HFF-Myc (cell line): ENCODE measurements at places on chromosomes 1 and 21.

GRCh38 chr21:36792505-36792967 lies 93.6 kb downstream of the SIM2 start:
- no peak for DNase-seq

GRCh38 chr1:89171067-89171438 lies 4.8 kb downstream of the GBP7 start:
- DNase-seq: no peak

- DNase-seq: no peak
Observed at GRCh38 chr21:42426876-42427480, 23.3 kb downstream of the UBASH3A start.

- no peak for DNase-seq
Observed at GRCh38 chr1:84721152-84721551, 30.9 kb upstream of the SSX2IP start.

DNA sequence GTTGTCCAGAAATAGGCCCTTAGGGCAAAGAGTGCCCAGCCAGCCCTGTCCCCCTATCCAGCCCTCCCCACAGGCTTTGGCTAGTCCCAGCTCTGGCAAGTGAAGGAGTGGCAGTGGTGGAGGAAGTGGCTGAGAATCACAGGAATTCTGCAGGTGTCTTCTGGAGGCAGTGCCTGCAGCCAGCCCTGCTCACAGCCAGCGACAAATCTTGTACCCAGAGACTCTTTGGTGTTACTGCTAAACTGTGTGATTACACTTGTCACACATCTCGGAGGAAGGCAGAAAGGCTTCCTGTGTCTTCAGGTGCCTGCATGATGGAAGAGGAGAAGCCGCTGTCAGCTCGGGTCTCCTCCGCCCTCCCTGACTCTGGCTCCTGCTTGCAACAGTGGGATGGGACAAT lies 71.6 kb upstream of the GRIK3 start:
- no peak for DNase-seq

DNA sequence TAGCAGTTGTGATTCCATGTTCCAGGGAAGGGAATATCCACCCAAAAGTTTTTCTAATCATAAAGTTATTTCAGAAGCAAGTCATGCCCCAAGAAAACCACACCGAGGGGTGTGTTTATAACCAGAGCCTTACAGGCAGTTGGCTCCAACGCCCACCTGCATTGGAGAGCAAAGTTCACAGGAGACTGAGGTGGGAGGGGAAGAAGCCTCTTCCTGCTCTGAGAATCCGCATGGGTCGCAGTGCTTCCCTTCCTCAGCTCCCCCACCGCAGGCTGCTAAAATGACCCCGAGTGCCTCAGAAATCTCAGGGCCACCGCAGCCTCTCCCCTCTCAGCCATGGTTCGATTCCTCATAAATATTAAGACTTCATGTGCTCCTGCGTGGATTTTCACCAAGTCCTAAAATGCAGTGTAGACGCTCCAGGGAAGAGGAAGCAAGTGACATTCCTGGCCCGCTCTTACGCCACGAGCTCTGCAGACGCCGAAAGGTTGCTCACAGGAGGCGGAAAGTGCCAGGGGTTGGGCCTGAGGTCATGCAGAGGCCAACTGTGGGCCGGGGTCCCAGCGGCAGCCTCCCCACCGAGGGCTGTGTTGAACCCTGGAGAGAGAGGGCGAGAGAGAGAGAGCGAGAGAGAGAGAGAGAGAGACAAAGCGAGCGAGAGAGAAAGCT lies 13.4 kb upstream of the SPSB1 start:
- no peak for DNase-seq

- DNase-seq: no peak
Observed at GRCh38 chr1:25795946-25796810, 3.8 kb upstream of the SELENON start.

DNA sequence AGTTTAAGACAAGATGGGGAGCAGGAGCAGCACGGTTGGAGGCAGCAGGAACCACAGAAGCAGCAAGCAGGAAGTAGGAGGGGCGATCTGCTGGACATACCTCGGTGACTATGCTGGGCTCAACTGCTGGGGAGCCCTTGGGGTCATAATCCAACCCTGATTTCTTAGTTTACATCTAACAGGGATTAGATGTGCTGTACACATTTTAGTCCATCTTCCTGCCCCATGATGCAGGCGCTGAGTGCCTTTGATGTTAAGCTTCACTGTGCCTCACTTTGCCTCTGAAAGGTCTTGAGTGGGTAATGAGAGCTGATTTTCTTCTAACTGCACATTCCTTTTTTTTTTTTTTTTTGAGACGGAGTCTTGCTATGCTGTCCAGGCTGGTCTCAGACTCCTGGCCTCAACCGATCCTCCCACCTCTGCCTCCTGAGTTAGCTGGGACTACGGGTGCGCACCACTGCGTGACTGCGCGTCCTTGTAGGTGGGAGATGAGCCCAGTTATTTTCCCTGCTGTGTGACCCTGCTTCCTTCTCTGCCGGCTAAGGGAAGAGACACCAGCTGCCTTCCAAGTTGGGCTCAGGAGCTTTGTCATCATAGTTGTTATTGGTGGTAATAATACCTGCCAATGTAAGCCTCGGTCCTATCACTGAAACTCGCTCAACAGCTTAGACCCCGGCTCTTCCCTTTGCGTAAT lies 1.1 kb upstream of the RCAN3 start:
- DNase-seq: no peak

- DNase-seq: no peak
Observed at GRCh38 chr1:20587661-20588053, 1.2 kb upstream of the CDA start.

GRCh38 chr1:231611111-231611510 lies 15.5 kb upstream of the DISC1 start:
- no peak for DNase-seq

DNA sequence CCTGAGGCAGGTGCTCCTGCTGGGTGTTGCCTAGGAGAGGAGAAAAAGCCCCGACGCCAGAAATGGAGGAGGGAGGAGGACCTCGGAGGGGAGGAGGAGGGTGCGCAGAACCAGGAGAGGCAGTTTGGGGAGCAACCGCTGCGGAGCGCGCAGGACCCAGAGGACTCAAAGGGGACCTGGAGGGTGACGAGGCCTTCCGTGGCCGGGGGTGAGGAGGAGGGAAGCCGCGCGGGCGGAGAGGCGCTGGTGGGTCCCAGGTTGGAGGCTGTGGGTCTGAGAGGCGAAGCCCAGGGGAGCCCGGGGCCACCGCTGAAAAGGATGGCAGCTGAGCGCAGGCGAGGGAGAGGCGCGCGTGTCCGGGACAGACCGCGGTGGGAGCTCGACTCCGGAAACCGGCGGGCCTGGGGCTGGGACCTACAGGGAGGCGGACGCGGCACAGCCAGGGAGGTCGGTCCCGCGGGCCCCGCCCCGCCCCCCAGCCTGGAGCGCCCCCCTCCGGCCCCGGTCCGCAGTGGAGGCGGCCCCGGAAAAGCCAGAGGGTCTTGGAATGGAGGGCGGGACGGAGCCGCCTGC lies 15.1 kb downstream of the RNF223 start:
- no peak for DNase-seq

GRCh38 chr1:20242890-20243479 lies 47.7 kb upstream of the VWA5B1 start:
- DNase-seq: no peak

- DNase-seq: peak; percentile 69
Observed at GRCh38 chr1:77473690-77474089, 191.9 kb downstream of the AK5 start.

DNA sequence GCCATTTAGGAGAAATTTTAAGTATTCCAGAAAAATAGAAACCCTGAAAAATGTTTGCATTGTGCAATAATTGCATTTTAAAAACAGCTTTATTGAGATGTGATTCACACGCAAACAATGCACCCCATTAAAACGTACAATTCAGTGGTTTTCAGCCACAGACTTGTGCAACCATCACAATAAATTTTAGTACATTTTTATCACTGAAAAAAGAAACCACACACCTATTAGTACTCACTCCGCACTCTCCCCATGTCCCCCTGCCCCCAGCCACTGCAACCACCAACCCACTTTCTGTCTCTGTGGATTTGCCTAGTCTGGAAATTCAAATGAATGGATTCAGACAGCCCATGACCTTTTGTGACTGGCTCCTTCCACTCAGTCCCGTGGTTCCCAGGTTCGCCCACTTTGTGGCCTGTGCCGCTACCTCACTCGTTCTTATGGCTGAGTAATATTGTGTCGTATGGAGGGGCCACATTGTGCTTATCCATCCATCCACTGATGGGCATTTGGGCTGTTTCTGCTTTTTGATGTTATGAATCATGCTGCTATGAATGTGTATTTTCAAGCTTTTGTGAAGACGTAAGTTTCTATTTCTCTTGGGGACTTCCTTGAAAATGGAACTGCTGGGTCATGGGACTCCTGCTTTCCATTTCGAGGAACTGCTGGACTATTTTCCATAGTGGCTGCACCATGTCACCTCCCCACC lies 147.7 kb upstream of the ARHGEF16 start:
- DNase-seq: no peak

DNA sequence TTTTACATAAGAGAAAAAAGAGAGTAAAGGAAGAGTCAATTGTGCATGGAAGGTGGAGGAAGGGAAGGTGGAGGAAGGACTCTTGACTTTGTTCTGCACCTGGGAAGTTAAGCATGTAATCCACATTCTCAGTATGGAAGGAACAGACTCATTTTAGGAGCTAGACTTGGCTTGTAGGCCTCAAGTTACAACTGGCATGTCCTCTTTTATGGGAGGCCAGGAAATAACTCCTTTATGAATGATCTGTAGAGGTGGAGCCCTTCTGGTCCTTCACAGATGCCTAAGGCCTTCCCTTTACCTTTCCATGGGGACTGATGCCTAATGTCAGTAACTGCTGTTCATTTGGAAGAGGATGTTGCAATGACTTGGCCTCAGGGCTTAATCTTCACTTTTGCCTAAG lies 29.4 kb upstream of the CCSAP start:
- DNase-seq: no peak

DNA sequence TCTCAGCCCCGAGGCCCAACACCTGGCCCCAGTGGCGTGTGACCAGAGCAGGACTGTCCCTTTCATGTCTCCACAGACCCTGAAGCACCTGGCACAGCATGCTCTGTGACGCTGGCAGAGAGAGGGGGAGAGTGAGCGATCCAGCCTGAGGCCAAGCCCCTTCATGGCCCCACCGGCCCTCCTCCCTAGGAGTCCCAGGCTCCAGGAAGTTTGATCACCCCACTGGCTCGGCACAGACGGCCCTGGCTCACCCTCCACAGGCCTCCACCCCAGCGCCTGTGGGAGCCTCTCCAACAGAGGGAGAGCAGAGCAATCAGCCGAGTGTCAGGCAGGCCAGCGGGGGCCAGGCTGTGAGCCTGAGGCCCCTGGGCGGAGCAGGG lies 11.0 kb downstream of the SH3BGRL3 start:
- DNase-seq: no peak

DNA sequence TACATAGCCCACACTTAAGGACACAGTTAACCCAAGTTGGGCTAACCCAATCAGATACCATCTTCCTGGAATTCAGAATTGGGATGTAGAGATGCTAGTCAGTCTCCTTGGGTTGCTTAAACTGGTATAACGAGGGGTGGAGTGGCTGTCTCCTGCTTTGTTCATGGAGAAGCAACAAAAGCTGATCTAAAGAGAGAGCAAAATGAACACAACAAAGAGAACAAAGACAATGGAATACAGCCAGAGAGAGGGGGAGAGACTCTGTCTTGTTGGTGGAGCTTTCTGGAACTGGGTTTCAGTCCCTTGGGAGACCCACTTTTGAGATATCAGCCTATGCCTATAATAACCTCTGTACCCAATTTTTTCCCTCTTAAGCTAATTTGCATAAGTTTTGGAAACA lies 138.1 kb downstream of the ATG4C start:
- DNase-seq: no peak

- no peak for DNase-seq
Observed at GRCh38 chr1:159941591-159942560, 3.5 kb downstream of the IGSF9 start.
